ENCODE measurements at places on chromosomes 5 and 9.
A peak's percentile ranks its signal among the peaks of the same experiment; 100 is the strongest.

DNA sequence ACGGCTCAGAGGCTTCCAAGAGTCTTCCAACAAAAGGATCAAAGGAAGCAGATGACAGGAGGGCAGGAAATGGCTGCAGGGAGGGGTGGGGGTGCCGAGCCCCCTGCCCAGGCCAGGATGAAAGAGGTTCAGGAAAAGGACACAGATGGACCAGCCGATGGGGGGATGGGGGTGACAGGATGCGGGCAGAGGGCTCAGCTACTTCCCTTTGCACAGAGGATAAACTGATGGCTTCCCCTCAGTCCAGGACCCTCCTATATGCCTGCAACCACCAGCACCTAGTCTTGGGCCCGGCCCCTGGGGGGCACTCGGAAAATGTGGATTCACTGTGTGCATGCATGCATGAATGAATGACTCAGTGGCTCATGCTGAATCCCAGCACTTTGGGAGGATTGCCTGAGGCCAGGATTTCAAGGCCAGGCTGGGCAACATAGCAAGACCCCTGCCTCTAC lies 148.2 kb downstream of the C9orf50 start:
- DNase-seq = peak; percentile 44

DNA sequence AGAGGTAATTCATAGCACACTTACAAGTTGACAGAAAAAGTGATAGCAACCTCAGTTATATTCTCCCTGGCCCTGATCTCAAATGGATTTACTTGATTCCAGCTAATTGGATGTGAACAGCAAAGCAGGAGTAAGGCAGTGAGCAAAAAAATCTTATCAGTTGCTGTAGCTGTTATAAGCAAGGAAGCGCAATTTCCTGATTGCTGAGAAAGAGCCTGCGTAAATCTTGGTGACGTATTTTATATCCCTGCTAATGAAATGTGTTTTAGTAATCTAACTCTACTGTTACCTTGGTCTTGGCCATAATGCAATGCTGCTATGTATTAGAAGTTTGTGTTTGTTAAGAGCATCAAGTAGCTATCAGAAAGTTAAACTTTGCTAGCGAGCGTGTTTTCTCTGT lies 661.2 kb upstream of the SEMA6A start:
- no peak for DNase-seq

GRCh38 chr9:119291554-119291953 lies 77.7 kb downstream of the BRINP1 start:
- no peak for DNase-seq

DNA sequence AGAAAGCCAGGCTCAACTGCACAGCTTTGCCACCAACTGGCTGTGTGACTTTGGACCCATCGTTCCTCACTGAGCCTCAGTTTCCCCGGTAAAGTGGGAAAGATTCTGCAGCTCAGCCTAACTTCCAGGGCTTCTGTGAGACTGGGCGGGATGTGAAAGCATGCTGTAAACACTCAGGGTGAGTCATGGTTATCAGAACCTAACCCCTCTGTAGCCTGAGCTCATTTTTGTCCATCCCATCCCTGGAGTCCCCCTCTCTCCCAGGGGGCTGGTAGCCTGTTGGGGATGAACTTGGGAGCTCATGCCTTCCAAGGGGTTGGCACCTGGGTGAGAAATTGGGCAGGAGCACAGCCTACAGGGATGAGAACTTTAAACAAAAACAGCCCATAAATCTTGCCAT lies 2.3 kb downstream of the CCDC69 start:
- DNase-seq = no peak

DNA sequence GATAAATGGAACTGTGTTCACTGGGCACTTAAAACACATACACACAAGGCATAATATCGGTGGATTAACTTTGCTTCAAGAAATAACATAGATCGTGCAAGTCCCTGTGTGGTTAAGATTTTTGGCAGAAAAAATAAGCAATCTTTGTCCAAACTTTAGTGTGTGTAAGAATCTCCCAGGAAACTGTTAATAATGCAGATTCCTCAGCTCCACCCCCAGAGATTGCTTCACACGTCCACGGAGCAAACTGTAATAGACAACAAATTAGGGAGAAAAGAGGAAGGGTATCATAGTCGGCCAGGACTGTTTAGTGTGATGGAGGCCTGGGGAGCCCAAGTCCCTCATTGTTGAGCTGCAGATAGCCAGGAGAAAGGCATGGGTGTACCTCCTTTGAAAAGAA lies 84.8 kb downstream of the PJA2 start:
- DNase-seq = no peak

DNA sequence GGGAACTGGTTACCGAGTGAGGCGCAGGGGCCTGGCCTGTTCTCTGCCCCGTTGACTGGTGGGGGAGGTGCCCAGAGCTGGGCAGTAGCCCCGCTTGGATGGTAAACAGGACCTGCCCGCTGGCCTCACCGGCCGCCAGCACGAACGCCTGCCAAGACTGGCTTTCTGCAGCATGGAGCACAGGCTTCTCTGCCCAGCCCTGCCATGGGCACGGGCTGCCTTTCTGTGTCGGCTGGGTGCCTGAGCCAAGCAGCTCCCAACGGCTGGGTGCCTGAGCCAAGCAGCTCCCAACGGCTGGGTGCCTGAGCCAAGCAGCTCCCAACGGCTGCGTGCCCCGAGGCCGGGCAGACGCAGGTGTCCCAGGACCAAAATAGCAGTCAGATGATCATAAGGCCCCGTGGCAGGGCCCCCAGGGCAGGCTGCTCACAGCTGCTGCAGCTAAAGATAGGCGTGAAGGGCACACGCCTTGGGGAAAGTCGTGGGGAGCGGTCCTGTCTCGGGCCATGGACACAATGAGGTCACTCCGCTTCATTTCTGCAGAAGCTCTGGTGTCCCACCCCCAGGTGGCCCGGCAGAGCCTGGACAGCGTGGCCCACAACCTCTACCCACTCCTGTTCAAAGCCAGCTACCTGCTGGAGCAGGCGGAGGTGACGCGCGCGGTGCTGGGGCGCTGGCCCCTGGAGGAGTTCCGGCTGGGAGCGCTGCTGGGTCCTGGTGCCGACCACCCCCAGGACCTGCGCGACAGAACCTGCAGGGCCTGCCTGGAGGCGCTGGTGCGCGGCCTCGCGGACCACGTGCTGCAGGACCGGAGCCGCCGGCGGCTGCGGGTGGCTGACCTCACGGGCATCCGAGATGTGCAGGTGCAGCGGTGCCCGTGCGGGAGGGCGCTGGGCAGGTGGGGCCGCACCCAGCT lies at the start of gene LRRC14B:
LRRC14B (plus strand) TSS at position 460 of the 913 bp plus-strand sequence; CDS start at position 504, 44 bp downstream.
- DNase-seq = no peak

DNA sequence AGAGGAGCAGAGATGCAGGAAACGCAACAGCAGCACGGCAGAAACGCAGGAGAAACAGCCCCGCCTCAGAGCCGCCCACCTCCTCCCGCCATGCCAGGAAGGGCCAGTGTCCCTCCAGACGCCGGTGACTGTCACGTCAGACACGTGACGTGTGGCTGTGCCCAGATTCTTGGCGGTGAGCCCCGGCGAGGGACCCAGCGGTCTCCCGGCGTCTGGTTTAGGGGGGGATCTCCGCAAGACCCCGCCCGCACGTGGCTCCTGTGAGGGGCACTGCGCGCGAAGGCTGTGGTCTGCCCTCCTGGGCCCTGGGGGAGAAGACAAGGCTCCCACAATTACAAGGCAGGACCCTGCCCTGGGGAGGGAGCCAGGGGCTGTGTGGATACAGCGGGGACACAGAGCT lies 2.4 kb upstream of the LCN8 start:
- DNase-seq = no peak

- DNase-seq = no peak
These were observed 190.8 kb upstream of the BRINP1 start for GRCh38 chr9:119559986-119560385.

DNA sequence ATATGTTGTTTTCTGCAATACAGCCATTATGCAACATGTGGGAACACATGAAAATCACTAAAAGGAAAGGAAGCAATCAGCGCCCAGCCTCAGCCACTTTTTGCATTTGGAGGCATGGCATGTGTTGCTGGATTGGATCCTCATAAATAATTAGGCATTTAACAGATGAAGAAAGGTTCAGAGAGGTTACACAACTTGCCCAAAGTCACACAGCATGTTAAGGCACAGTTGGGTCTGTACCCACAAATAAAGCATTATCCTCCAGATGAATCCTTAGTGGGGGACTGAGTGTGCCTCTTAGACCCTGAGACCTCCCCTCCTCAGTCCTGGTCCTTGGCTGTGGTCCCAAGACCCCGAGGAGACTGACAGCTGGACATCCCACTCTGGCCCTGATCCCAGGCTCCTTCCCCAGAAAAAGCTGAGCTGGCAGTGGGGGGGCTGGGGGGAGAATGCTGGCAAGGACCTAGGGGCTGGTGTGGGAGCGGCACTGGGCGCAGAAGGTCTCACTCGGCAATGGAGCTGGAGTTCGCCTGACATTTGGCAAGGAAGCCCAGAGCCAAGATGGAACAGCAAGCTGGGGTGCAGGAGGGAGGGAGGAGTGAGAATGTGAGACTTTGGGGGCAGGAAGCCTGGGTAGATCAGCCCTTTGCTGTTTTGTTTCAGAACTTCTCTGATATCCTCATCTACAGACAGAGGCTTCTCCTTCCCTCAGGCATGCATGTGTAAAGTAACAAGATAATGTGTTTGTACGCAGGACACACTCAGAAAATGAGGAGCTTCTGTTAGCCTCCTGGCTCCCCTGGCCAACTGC lies 6.9 kb upstream of the AKNA start:
- no peak for DNase-seq

GRCh38 chr9:16661816-16662215 lies 208.7 kb downstream of the BNC2 start:
- DNase-seq = no peak

DNA sequence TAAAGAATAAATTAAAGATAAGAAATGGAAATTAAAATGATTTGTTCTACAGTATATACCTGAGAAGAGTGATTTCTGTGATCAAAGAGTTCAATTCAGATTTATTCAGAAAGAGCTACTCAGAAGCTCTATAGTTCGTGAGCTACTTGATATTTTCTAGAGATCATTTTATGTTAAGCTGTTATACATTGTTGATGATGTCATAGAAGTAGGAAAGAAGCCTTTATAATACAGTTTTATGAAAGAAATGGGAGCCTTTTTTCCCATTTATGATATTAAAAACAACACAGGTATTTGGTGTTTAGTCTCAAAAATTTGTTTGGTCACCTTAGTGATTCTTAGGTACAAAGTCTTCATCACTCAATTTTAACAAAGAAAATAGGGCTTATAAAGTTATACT lies 20.8 kb downstream of the RNF14 start:
- DNase-seq = no peak

DNA sequence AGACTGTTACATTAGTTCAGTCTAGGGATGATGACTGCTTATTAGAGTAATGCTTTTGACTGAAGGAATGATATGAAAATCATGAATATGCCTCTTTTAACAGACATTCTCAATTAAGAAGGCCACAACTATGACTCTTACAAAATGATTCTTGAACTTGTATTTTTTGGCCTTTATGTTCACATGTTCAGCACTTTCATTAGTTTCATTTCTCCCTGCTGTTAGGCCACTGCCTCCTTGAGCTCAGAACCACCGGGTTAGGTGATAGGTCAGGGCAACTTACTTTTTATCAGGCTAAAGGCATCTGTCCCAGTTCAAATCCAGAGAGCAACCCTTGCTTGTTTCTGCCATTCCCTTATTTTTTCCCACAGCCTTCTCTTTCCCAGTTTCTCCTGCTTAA lies 235.2 kb upstream of the ELL2 start:
- no peak for DNase-seq

DNA sequence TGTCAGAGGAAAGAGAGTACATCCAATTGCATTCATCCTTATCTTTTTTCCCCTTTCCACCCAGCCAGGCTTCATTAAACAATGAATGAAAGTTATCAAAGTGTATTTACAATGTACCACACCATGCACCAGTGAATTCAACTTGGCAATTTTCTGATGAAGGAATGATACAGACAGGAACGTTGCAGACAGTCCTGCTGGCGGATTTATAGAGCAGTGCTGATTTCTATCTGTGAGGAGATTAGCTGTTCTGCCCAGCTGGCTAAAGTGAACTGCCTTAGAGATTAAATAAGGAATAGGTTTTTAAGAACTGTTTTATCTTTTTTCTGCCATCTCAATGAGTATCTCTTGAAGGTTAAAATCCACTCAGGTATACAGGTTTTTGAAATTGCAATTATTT lies 403.9 kb downstream of the CDH18 start:
- no peak for DNase-seq

- no peak for DNase-seq
These were observed 43.9 kb downstream of the PDCD1LG2 start for GRCh38 chr9:5554254-5554653.

DNA sequence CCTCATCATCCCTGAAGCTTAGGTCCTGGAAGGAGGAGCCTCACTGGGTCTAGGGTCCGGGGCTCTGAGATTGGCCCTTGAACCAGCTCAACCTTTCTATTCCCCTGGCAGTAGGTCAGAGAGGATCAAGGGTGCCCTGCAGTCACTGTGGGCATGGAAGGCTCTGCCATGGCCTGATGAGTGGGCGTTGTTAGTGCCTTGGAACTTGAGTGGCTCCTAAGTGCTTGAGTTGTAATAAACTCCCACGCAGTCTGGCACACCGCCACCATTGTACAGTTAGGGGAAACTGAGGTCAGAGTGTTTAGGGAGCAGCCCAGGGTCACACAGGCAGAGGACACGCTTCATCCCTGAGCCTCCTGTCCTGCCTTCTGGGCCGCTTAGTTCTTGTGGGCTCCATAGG lies 10.4 kb upstream of the SYNPO start:
- no peak for DNase-seq

GRCh38 chr9:133740911-133741310 lies 2.8 kb upstream of the SARDH start:
- DNase-seq = no peak

DNA sequence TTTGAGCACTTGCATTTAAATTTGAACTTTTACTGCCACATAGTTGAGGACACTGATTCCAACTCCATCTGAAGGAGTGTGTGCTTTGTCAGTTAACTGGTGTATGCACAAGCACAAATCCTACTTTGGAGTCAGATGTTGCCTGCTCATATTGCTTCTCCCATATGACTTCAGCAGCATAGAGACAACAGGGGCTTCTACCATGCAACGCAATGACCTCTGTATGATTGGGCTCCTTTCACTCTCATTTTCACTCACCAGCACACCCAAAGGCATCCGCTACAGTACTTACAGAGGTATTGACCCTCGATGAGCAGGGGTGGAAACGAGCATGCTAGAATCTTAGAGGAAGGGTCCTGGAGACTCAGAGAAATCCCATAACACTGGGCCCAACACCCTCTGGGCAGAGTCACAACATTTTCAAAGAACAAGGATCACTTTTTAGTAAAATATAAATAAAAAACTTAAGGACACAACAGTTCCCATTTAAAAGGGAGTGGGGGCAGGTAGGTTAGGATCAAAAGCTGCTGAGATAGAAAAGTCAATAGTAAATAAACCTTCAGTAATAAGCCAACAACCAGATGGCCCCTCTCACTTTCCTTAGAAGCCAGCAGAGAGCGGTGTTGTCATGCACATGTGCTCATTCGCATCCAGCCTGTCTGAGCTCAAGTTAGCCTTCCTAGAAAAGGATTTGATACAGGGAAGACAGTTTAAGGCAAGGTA lies 203.8 kb downstream of the SNCAIP start:
- DNase-seq = peak; percentile 41

GRCh38 chr9:94805051-94805489 lies 78.6 kb downstream of the AOPEP start:
- DNase-seq = no peak

GRCh38 chr5:151224372-151224771 lies 480 bp upstream of the CCDC69 start:
- DNase-seq = no peak

GRCh38 chr5:169873642-169874041 lies 106.7 kb downstream of the INSYN2B start:
- no peak for DNase-seq

- DNase-seq = no peak
These were observed 4.8 kb downstream of the HBEGF start for GRCh38 chr5:140341591-140341990.

Measured in ACHN (cell line).